ENCODE measurements at places on chromosomes 5 and 9.
A peak's percentile ranks its signal among the peaks of the same experiment; 100 is the strongest.

DNA sequence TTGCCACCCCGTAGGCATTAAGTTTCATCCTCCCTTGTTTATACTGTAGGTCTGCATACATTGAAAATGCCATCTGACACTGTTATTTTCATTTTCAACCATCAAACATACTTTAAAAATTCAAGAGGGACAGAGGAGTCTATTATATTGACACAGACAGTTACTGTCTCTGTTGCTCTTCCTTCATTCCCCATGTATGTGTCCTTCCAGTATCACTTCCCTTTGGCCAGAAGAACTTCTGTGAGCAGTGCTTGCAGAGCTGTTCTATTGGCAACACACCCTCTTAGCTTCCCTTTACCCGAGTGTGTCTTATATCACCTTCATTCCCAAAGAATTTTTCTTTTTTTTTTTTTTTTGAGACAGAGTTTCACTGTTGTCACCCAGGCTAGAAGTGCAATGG, 42.8 kb downstream of the RASGEF1C start:
- DNase-seq = no peak

- no peak for DNase-seq
These were observed 50.7 kb upstream of the UBAC1 start for GRCh38 chr9:136011703-136012496.

GRCh38 chr9:134509281-134509680, 132.3 kb upstream of the COL5A1 start:
- no peak for DNase-seq

GRCh38 chr5:124536333-124536732, 210.1 kb downstream of the ZNF608 start:
- no peak for DNase-seq

DNA sequence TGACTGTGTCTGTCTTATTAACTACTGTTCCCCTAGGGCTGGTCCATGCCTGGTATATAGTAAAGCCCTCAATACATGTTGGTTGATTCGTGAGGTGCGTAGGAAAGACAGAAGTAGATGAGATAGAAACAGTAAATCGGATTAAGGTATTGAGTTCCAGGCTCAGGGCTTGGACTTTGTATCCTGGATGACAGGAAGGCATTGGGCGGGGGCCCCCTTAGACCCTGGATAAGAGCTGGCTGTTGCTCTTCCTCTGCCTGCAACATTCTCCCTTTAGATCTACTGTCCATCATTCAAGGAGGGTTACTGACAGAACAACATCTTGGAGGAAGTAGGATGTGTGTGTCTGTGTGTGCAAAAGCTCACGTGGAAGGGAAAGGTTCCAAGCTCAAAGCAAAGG, 31.2 kb upstream of the CTNNA1 start:
- no peak for DNase-seq

GRCh38 chr5:158487664-158488063, 612.1 kb downstream of the EBF1 start:
- no peak for DNase-seq

GRCh38 chr9:108860764-108861163, 1.3 kb upstream of the ACTL7A start:
- no peak for DNase-seq

DNA sequence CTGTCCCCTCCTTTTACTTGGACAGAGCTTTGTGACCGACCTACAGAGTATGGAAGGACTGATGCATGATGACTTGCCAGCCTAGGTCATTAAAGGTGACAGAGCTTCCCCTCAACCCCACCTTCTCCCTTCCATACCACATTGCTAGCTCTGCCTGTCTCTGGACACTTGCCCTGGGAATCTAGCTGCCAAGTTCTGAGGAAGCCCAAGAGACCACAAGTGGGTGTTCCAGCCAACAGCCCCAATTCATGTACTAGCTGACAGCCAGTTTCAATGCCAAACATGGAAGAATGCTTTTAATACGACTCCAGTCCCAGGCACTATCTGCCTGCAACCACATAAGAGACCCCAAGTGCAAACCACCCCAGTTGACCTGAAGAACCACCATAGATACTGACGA, 477.1 kb downstream of the SPOCK1 start:
- no peak for DNase-seq

- peak; percentile 78 for DNase-seq
These were observed 19.3 kb upstream of the CAMSAP1 start for GRCh38 chr9:135926402-135927194.

GRCh38 chr5:23089286-23089685, 236.1 kb upstream of the CDH12 start:
- no peak for DNase-seq

DNA sequence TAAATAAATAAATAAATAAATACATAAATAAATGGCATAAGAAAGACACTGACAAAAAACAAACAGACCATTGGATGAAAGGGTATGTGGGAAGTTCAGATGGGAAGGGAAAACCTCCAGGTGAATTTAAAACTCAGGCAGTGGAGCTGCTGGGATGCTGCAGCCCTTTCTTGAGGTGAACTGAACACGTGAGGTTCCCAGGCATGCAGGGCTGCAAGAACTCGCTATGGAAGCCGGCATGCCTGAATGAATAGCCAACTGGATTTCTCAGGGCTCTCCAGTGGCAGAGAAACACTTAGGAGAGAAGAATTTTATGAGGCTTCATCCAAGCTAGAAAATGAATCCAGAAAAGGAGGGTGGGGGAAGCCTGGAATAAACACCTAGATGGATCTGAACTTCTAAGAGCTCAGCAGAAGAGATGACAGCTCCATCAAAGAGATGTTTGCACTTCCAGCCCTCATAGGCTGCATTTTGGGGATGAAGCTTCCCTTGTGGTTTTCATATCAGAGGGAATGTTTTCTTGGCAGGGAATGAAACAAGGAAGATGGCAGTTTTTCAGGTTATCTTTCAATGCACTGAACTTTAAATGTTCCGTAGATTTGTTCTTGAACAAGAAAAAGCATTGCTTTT, 224.2 kb upstream of the DAP start:
- no peak for DNase-seq

GRCh38 chr9:86098824-86099700, at the start of gene GOLM1:
Gene GOLM1, minus strand, starts transcription at chr9:86099558. Its CDS starts 20,238 bp downstream, at chr9:86079320.
- DNase-seq = peak; percentile 73

- no peak for DNase-seq
These were observed 914.4 kb upstream of the SEMA6A start for GRCh38 chr5:117488976-117489500.

GRCh38 chr9:122055701-122056100, 37.4 kb downstream of the TTLL11 start:
- peak; percentile 64 for DNase-seq

GRCh38 chr9:7490317-7491108, 309.1 kb downstream of the DMAC1 start:
- no peak for DNase-seq

DNA sequence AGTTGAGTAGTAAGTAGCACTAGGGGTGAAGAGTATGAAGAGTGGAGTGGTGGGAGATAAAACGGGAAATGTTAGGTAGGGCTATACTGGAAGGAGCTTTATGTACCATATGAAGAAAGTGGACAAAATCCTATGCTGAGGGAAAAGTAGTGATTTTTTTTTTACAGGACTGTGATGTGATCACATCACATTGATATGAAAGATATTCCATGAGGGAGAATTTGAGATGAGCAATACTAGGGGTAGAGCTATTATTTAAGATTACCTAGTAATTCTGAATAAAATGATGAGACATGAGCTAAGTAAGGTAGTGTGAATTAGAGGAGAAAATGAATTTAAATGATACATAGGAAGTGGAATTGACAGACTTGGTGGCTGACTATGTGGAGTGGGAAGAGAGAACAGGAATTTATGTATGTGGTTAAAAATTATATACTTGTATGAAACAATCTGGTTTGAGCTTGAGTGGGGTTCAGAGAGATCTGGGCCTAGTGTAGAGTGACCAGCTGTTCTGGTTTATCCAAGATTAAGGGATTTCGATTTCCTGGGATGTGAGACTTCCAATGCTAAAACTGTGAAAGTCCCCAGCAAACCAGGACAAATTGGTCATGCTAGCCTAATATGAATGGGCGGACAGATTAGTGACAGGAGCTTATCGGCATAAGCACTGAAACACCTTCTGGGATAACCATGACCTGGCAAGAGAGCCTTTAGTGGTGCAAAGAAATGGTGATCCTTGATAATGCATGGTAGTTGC, 29.3 kb upstream of the STOM start:
- DNase-seq = no peak

- DNase-seq = no peak
These were observed 91.3 kb downstream of the COMMD10 start for GRCh38 chr5:116176121-116176520.

- DNase-seq = no peak
These were observed 97.8 kb upstream of the SLC44A1 start for GRCh38 chr9:105146677-105147076.

Data from NB4 (cell line).